ENCODE measurements at places on chromosomes 13 and 19.

- no peak for DNase-seq
Measured at GRCh38 chr19:17719730-17720400, 585 bp downstream of the MAP1S start.

GRCh38 chr19:29415507-29415906 lies 110.3 kb upstream of the VSTM2B start:
- DNase-seq, result no peak

DNA sequence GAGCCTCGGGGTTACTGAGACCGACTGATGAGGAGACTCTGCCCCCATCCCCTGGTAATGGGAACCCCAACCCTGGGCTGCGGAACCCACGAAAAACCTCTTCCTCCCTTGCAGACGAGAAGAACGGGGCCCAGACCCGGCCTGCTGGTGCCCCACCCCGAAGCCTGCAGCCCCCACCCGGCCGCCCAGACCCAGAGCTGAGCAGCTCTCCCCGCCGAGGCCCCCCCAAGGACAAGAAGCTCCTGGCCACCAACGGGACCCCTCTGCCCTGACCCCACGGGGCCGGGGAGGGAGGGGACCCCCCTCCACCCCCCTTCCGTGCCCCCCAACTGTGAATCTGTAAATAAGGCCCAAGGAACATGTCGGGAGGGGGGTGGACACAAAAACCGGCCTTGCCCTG lies 13.3 kb downstream of the TMEM150B start:
- DNase-seq, result no peak

GRCh38 chr13:110322126-110322827 lies 15.2 kb downstream of the COL4A2 start:
- DNase-seq, result no peak

DNA sequence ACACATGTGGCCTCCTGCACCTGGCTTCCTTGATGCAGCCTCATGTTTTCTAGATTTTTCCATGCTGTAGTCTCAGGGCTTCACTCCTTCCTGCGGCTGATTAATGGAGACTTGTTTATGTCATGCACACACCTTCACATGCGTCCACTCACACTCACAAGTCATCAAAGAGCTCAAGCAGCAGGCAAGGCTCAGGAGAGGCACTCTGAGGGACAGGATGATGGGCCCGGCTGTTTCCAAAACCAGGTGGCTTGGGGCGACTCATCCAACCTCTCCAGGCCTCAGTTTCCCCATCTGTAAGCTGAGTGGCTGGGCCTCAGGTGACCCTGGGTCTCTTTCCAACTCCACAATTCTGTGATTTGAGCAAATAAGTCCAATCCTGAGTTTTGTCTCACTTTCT lies 36.9 kb downstream of the RASA3 start:
- DNase-seq, result no peak

- no peak for DNase-seq
Measured at GRCh38 chr13:32497589-32497988, 41.0 kb downstream of the N4BP2L2 start.

GRCh38 chr13:96650301-96650886 lies 343.9 kb downstream of the OXGR1 start:
- DNase-seq, result no peak

DNA sequence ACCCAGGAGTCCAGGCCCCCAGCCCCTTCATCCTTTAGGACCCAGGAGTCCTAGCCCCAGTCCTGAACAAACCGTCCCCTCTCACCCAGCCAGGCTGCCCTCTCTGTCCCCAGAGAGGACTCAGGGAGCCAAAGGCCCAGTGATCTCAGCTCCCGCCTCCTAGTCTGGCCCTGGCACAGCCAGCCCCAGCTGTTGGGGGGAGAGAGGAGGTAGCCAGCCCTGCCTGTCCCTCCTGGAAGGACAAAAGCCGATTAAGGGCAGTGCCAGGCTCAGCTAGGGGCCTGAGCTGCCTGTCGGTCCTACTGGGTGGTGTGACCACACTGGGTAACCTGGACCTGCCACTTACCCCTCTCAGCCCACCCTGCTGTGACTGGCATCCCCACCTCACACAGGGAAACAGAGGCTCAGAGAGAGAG lies 14.5 kb downstream of the LIPE start:
- no peak for DNase-seq

DNA sequence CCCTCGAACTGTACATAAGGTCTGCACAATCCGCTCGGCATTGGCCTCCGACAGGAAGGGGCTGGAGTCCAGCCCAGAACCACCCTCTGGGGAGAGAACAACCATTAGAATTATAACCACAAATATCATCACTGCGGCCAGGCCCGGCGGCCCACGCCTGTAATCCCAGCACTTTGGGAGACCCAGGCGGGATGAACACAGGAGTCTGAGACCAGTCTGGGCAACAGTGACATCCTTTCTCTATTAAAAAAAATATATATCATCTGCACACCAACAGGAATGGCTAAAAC lies 11.4 kb downstream of the COQ8B start:
- DNase-seq, result no peak

- no peak for DNase-seq
Measured at GRCh38 chr19:12796146-12797071, 5.1 kb downstream of the JUNB start.

DNA sequence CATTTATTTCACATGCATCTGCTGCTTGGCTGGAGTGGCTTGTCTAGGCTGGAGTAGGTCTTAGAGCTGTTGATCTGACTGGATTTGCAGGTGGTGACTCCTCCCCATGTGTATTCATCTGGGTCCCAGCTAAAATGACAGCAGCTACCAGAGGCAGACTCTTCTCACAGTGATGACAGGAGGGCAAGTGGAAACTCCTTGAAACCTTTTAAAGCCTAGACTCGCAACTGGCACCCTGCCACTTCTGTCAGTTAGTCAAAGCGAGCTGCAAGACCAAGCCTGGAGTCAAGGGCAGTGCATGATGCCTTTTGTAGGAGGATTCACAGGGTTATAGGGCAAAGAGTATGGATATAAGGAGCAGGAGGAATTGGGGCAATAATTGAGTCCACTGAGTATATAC lies 65.2 kb downstream of the TEX26 start:
- no peak for DNase-seq

GRCh38 chr13:110170020-110170790 lies 136.8 kb downstream of the COL4A1 start:
- no peak for DNase-seq

DNA sequence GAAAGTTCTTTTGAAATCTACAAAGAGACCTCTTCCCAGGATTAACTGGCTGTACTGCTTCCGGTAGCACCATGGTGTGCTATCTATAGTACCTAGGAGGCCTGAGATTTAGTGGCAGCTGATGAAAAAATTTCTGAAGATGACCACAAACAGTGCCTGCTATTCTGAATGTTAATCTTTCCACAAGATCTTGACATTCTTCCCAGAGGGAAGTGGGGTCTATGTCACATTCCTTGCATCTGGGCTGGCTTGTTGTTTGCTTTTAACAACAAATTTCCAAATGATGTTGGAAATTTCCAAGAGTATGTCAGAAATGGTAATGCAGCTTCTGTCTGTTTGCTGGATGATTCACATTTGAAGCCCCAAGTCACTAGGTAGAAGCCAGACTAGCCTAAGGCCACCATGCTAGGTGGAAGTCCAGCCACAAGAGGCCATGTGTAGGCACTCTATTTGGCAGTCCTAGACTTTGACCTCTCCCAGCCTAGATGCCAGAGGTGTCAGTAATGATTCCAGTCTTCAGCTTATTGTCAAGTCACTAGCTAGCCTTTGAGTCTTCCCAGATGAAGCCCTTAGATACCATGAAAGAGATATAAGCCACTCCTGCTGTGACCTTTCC lies 22.1 kb downstream of the SPART start:
- DNase-seq, result no peak

DNA sequence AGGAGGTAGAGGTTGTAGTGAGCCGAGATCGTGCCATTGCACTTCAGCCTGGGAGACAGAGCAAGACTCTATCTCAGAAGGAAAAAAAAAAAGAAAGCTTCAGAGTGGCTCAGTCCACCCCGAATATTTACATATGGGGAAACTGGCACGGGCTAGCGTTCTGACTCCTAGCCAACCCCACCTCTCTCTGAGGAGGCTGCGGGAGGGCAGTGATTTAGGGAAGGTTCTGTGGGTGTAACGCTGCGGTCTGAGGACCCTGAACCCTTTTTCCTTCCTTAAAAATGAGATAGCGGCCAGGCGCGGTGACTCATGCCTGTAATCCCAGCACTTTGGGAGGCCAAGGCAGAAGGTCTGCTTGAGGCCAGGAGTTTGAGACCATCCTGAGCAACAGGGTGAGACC lies 5.0 kb downstream of the LRRC25 start:
- no peak for DNase-seq

- DNase-seq, result no peak
Measured at GRCh38 chr19:49856574-49857021, 5.6 kb downstream of the PTOV1 start.

GRCh38 chr19:30718707-30719106 lies 346.5 kb downstream of the ZNF536 start:
- DNase-seq, result no peak

DNA sequence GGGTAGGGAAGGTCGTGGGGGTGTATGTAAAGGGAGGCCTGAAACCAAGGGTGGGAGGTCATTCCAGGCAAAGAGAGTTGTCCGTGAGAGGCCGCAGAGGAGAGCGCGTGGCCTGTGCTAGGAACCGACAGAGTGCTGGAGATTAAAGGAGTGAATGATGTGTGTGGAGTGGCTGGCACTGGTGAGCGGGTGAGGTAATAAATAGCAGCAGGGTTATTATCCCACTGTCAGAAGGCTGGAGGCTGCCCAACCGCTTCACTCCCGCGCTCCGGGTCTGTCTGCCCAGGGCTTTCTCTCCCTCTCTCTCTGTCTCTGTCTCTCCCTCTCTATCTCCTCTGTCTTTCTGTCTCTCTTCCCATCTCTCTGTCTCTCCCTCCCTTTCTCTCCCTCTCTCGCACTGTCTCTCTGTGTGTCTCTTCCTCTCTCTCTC lies 17.4 kb downstream of the ZNF579 start:
- DNase-seq, result no peak

GRCh38 chr19:55855160-55855559 lies 18.8 kb downstream of the NLRP4 start:
- no peak for DNase-seq

DNA sequence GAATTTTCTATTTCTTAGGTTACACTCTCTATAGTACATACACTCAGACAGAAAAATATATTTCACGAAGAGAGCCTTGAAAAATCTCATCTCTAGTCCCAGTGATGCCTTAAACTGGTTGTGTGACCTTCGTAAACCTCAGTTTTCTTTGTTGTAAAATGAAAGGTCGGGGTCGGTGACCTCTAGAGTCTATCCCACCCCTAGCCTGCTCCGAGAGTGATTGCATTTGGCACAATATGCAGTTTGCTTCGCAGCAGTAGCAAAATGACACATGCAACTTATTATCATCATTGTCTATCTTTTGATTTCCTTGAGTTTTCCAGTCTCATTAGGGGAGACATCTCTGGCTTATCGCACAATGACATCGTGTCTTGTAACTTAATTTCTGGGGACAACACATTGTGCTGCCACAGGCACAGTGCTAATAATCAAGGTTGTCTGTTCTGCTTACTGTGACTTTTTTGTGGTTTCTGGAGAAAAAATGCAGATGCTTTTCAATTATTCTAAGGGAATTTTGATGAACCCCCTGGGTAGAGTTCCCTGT lies 115.0 kb downstream of the GGACT start:
- DNase-seq, result no peak

DNA sequence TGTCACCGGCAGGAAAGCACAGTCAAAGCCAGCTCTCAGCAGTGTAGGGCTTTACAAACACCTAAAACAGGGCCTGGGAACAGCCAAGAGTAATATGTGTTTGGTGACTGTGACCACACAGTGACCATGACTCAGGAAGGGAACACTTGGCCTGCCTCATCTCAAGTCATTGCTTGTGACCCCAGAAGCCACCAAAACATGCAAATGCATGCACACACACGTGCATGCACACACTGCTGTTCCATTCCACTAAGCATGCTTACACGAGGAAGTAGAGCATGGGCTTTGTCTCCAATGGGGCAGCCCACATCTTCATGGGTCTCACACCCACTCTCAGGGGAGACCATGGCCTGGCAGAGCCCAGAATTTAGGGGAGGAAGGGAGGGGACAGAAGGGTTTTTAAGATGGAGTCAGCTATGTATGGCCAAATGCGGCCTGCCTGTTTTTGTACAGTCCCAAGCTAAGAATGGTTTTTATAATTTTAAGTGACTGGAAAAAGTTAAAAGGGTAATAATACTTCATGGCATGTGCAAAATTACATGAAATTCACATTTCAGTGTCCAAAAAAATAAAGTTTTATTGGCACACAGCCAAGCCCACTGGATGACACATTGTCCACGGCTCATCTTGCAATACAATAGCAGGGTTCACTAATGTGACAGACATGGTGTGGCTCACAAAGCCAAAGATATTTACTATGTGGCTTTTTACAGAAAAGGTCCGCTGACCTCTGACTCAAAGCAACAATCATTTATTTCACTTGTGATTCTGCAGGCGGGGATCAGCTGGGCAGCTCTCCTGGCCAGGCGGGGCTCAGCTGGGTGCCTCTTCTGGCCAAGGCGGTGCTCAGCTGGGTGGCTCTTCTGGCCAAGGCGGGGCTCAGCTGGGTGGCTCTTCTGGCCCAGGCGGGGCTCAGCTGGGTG lies 17.3 kb downstream of the ZFR2 start:
- no peak for DNase-seq

DNA sequence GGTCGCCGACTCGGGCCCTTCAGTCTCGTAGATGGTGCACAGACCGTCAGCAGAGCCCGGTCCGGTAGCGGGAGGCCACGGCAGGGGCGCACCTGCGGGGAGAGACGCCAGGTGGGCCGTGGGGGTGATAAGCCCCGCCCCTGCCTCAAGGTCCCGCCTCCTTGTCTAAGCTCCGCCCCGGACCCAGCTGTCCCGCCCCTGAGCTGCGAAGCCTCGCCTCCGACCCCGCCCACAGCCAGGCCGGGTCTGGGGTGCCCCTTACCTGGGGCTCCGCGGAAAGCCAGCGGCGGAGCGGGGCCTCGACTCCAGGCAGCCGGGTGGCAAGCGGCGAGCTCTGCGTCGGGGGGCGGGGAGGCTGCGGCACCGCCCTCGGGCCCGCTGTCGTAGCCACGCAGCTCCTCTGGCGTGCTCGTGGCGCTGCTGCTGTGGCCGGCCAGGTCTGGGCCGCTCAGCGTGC lies 4.7 kb downstream of the PRR36 start:
- no peak for DNase-seq

GRCh38 chr13:57644106-57644505 lies 12.6 kb downstream of the PCDH17 start:
- DNase-seq, result no peak

DNA sequence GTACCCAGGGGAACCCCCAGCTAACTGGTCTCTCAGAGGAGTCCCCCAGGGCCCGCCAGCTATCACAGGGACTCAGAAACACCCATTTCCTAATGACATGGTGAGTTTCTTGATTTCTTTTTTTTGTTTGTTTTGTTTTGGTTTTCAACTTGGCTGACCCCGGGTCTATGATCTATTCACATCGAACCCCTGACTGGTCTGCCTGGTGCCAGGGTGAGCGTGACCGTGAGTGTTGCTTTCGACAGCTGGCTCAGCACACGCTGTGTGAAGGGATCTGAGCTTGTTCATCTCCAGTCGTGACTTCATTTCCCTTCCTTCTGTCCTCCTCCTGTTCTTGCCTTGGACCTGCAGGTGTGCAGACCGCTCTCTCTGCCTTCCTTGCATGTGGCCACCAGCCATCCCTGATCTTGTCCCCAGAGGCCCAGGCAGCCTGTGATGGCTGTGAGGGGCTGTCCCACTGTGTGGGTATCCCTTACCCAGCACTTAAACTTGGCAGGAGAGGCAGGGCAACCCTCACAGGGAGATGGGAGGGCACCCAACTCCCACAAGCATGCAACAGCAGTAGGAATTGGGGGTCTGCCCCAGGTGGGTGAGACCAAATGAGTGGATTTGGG lies 26.2 kb downstream of the TMEM161A start:
- DNase-seq, result no peak
